ENCODE measurements at places on chromosomes 2 and 18.

DNA sequence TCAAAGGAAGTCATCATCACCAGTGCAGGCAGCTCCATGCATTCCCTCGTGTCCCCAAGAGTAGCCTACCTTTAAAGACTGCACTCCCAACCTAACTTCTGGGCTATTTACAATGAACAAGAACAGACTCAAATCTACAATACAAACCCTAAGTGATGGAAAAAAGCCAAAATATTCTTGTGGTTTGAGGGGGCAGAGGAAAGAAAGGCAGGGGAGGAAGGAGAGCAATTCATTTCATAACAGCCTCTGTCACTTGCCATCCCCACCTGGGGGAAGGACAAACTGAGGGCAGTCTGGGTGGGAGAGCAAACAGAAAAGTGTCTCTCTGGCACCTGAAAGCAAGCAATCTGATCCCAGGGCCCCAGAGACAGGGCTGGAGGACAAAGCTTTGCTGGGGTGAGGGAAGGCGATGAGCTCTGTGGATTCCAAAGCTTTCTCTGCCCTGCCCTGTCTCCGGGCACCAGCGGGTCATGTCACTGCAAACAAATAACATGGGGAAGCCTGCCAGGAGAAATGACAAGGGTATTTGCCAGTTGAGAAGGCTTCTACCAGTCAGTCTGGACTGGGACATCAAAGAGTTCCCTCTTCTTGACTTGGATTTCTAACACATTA is 528.0 kb upstream of the TNP1 start:
- DNase-seq = peak; percentile 41

DNA sequence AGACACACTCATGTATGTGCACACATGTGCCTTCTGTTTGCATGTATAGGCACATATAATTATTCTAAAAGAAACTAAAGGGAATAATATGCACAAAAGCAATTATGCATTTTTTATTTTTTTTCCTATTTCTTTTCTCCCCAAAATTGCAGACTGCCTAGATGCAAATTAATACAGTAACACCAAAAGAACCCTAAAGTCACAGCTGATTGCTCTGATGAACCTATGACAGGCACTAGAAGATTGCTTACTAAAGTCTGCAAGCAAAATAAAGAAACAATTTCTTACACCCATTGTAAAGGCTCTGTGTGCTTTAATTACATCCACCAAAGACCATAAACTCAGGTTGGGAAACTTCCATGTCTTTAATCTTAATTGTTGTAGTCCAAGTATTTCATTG is 7.7 kb upstream of the EML4 start:
- DNase-seq = no peak

GRCh38 chr2:160010361-160011145 is 51.9 kb downstream of the PLA2R1 start:
- DNase-seq = no peak

DNA sequence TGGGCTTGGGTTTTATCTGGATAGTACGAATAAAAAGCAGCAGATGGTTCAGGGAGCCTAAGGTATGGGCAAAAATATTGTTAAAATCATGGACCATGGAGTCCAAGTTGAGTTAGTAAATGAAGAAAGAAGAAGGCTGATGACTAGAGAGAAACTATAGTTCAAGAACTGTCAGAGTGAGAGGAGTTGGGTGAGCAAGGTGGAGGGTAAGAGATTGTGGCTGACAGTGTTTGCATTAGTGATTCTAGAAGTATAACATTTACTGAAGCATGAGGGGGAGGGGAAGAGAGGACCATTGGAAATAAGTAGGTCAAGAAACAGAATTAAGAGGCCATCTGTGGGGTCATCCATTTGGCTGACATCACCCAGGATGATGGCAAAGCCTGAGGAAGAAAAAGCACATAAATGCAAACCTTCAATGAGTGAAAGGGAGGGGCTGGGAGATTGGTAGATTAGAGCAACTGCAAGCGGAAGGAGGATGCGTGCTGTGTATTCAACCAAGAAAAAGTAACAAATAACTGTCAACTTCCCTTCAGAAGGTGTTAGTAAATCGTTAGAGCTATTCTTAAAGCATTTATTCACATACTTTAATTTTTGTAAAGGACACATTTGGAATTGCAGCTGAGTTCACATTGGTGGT is 392.8 kb downstream of the TSN start:
- DNase-seq = no peak

DNA sequence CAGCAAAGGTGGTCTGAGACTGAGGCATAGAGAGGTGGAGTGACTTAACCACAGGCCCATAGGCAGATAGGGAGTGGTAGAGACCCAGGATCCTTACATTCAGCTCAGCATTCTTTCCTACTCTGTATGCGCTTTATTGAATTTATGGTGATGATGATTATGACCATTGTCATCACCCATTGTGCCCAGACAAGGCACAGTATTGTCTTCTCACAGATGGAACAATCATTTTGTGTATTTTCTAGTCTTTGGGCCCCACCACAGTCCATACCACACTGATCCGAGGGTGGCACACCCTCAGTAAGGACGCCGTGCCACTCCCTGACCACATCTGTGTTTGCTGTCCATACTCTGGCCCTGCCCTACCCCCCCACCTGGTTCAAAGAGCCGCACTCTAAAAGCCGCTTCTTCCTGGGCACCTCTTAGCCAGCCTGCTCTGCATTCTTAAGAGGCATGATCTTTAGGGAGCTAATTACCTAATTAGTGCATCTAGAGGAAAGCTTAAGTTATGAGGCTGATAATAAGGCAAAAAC is 179.6 kb upstream of the SMAD2 start:
- no peak for DNase-seq

GRCh38 chr2:43438858-43439655 is 156.8 kb downstream of the THADA start:
- DNase-seq = no peak

DNA sequence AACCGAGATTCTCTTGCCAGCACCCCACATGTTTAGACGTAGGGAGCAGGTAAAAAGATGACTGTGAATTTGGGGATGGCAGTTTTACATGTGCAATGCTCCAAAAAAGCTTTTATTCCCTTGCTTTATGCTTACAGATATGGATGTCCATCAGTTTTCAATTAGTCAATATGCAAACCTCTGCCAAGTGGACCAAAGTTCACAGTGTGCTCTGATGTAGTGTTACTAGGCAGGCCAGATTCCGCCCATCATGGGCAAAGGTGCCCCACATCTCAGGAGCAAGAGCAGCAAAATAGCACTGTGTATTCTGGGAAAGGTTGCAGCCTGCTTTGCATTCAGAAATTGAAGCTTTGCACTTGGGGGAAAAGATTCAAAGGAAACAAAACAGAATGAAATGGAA is 329.7 kb upstream of the ZEB2 start:
- no peak for DNase-seq

DNA sequence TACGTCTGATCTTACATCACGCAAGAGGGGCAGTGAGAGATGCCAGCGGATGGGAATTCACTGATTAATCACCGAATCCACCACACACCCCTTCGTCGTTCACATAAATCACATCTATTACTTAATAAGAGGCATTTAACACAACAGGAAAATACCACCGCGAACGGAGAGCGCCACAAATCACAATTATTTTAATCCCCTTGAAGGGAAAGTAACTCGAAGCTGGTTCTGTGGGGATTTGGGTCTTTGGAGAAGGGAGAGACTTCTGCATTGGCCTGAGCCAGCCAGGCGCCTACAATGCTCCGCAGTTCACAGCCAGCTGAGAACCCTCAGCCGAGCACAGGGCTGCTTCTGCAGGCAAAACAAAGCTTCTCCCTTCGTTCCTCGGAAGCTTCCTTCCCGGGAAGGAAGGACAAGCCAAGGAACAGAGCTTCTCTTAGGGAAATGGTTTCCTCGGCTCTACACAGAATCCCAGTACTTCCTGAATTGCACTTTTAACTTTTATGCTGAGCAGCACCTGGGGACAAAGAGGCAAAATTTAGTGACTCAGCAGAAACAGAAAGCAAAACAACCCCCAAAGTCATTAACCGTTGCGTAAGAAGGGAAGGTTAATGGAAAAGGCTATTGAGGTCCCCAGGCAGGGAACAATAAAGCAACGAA is at the start of gene LRP1B:
Gene LRP1B, minus strand, starts transcription at position 7 of the 660 bp plus-strand sequence. CDS start 287 bp downstream, outside the sequence.
- DNase-seq = peak; percentile 37
